ENCODE measurements at places on chromosomes 7 and 10. TPM values are rescaled to one million over a fixed set of nuclear protein-coding genes. Genes with fewer than 3 reads are reported as not detected.

ZMIZ2 gene
- total RNA-seq: 11.2 TPM

GFRA1 gene
- 0.68 TPM for total RNA-seq

FAM131B gene
- 0.94 TPM for total RNA-seq

PLXDC2 gene
- 7.5 TPM for total RNA-seq

RPEL1 gene
- not detected for total RNA-seq

TFR2 gene
- total RNA-seq: not detected

PNLIPRP1 gene
- total RNA-seq: not detected

All from cardiac ventricle fibroblast (primary cell).